Mononuclear cell (primary cell): ENCODE measurements at places on chromosomes 7 and 10. TPM values are rescaled to one million over a fixed set of nuclear protein-coding genes. Genes with fewer than 3 reads are reported as not detected.

Gene ZMIZ2
- 16.7 TPM for total RNA-seq

Gene SLC16A9
- not detected for total RNA-seq

Gene ANXA8
- total RNA-seq: 0.31 TPM

Gene CFAP70
- 1.3 TPM for total RNA-seq

Gene CPXM2
- total RNA-seq: not detected

Gene ATRNL1
- 0.21 TPM for total RNA-seq

Gene GARIN1A
- total RNA-seq: 0.52 TPM

Gene SLC16A12
- not detected for total RNA-seq

Gene BMPER
- total RNA-seq: 0.21 TPM

Gene BRI3
- total RNA-seq: 38.8 TPM

Gene MYL10
- not detected for total RNA-seq

Gene PLEKHS1
- total RNA-seq: 0.21 TPM

Gene PCGF6
- total RNA-seq: 3.3 TPM

Gene TMED4
- 81.5 TPM for total RNA-seq

Gene CYP2C8
- total RNA-seq: 0.10 TPM

Gene INHBA
- total RNA-seq: 5.5 TPM

Gene PKD2L1
- total RNA-seq: under 0.01 TPM

Gene BTAF1
- 130 TPM for total RNA-seq

Gene ARHGEF35
- 1.2 TPM for total RNA-seq

Gene CPN1
- not detected for total RNA-seq

Gene ENTPD1
- total RNA-seq: 30.1 TPM

Gene DRGX
- total RNA-seq: not detected

Gene OR9A2
- not detected for total RNA-seq

Gene LIPK
- total RNA-seq: not detected

Gene RBP3
- total RNA-seq: not detected
